Glutamatergic neuron (in vitro differentiated cells): ENCODE measurements at places on chromosomes 3 and 15. TPM values are rescaled to one million over a fixed set of nuclear protein-coding genes. Genes with fewer than 3 reads are reported as not detected.

DNA sequence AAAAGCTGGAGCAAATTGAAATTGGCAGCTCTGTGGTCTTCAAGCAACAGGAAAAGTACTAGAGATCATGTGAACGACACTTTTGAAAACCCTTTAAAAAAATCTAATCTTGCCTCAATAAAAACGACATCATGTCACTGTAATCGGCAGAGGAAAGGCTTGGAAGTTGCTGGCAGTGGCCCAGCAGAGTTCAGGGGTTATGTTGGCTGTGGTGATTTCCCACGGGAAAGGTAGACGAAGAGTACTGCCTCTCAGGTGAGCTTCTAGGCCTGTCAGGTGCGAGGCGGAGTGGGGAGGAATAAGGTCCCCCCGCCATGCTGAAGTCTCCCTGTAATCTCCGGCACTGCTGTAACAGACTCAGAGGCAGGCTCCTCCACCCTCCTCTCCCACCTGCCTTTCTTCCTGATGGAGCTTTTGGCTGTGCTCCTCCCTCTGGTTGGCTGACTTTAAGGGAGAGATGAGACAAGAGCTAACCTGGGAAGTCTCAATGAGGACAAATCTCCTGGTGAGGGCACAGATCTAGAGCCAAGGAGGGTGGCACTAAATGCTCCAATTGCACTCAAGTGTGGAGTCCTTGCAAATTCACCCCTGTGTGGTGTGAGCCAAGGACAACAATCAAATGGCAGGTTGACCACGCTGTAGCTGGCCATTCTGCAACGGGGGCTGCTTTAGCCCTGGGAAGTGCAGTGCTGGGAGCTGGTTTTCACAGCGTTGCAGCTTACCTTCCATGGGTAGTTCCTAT, 18.7 kb upstream of the HES1 start:
- no peak for DNase-seq

DNA sequence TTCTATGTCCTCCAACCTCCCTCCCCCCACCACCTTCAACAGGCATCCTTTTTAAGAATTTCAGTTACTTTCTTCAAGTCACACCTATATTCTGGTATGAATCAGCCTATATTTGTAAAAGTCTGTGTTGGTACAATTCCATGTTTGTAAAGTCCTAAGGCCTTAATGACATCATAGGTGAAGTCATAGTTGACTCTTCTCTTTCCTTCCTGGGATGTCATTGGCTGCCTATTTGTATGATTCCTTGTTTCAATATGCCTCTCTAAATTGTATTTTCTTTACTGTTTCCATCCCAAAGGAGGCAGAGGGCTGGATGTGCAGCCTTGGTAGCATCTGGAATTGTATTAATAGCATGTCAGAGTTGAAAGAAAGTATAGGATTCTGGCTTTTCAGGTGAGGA, 56.5 kb downstream of the ADAMTSL3 start:
- DNase-seq = no peak

GRCh38 chr15:64263567-64263966, 92.4 kb downstream of the CSNK1G1 start:
- no peak for DNase-seq

DNA sequence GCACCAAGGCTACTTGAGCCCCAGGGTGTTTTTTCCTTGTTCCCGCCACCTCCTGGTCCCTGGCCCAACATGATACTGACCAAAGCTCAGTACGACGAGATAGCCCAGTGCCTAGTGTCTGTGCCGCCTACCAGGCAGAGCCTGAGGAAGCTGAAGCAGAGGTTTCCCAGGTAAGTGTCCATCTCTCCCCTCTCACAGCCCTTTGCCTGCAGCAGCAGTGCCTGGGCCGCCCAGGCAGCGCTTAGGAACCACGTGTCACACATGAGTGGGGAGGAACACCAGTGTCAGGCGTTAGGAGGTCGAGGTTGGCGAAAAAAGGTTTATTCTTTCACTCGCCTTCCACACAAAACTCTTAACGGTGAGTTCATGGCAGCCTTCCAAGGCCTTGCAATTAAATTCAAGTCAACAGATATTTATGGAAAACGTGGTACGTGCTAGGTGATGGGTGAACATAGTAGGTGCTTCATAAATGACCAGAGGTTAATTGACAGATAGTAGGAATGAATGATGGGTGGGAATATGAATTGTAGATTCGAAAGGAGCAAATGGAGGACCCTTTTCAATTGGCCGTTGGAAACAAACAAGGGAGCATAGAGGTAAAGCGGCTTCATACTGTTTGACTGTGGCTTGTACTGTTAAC, 486 bp downstream of the CDIN1 start:
- no peak for DNase-seq

DNA sequence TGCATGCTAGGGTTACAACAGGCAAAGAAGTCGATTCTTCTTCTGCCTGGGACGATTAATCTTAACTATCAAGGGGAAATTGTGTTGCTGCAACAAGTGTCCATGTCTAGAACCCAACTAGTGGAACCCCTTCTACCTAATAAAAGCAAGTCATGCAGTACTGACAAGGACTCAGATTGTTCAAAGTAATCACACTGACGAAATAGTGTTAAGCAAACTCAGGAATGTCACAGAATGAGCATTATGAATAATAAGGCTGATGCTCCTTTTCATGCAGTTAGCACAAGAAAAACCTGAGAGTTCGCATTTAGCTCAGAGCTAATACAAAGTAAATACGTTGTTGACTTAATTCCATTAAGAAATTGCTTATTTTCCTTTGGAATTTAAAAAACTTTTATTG, 47.5 kb upstream of the TRIM42 start:
- DNase-seq = no peak

GRCh38 chr3:115325539-115325938, 178.5 kb upstream of the ZBTB20 start:
- no peak for DNase-seq

The XYLB gene
- total RNA-seq = 2.6 TPM
